Left ventricle myocardium inferior (tissue), 1 donor: ENCODE measurements at places on chromosomes 2 and 18.

- DNase-seq = no peak
Observed at GRCh38 chr2:165660361-165660760, 133.7 kb downstream of the GALNT3 start.

DNA sequence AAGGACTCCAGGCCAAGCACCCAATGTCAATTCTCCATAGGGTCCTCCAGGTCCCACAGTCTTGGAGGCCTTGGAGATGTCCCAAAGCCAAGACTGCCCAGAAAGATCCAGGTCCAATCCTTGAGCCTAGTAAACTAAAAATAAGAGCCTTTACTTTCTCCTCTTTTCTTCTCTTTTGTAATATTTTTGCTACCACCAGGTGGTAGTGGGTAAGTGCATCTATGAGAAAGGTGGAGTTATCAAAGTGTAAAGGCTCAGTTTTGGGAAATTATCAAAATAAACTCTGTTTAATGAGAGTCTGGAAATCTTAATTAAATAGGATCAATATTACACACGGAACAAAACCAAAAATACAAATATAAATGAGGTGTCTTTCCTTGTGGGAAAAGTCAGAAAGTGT, 276.4 kb downstream of the ALK start:
- DNase-seq = no peak

GRCh38 chr2:100344433-100344832, 22.1 kb upstream of the LONRF2 start:
- DNase-seq = no peak

DNA sequence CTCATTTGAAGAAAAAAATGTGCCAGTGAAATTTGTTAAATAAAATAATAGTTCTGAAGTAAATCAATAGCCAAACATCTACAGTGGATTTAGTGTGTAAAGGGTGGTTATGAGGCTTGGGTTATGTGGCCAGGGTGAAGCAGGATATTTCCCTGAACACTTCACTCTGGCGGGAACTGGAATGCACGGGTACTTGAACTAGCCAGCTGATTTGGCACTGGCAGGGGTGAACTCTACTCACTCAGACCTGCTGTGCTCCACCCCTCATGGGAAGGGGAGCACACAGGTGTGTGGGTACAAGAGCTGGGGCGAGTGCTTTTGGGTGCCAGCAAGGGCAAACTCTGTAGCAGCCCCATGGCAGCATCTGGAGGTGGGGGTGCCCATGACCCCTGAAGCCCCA, 278.2 kb downstream of the CALCRL start:
- no peak for DNase-seq

GRCh38 chr2:76867854-76868253, 654.3 kb downstream of the LRRTM4 start:
- no peak for DNase-seq

DNA sequence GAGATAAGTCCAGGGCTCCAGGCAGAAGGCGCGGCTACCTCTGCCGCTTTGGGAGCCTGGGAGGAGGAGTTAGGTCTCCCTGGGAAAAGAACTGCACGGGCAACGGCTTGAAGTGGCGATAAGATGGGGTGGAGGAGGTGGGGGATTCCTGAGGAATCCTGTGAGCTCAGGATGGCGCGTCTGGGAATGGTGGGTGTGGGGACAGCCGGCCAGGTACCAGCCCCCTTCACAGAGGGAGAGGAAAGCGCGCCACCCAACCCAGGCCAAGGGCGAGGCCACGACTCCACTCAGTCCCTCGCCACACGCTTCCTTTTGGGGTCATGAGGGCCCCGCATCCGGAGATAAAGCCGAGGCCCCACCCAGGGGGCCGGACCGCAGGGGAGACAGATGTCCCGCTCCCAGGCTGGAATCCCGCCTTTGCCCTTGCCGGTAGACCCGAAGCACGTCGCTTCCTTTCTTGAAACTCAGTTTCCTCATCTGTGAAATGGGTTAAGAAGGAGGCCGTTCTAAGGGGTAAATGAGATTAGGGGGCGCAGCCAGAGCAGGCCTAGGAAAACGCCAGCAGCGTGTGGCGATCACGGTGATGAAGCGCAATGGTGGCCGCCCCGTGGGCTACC, 1.7 kb upstream of the CTDSP1 start:
- DNase-seq = peak; percentile 89

DNA sequence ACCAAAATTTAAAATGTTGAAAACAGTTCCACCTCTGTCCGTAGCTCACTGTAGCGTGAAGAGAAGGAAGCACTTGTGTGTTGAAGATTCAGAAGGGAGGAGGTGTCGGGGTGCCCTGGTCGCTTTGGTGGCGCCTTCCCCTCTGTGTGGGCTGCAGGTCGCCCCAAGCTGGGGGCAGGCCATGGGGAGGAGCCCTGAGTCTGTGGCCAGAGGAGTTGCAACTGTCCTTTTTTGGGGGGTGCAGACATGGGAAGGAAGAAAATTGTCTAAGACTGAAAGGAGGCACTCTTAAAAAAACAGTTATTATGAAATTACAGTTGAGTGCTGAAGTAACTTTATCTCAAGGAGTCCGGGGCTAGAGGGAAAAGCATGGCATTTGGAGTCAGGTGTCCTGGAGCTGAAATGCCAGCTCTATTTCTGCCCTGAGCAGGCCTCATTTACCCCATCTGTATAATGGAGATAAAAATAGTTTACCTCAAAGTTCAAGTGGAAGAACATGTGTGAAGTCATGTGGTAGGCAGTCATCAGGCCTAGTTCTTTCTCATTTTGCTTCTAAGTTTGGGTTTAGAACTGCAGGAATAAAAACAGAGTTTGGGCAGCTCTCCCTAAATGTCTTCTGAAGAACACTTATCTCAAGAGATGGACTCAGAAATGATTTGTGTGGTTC, 82.1 kb downstream of the RNF144A start:
- DNase-seq = no peak

GRCh38 chr2:197708331-197708730, 3.2 kb downstream of the MARS2 start:
- no peak for DNase-seq

- no peak for DNase-seq
Observed at GRCh38 chr2:152479282-152479681, 144.3 kb downstream of the FMNL2 start.

DNA sequence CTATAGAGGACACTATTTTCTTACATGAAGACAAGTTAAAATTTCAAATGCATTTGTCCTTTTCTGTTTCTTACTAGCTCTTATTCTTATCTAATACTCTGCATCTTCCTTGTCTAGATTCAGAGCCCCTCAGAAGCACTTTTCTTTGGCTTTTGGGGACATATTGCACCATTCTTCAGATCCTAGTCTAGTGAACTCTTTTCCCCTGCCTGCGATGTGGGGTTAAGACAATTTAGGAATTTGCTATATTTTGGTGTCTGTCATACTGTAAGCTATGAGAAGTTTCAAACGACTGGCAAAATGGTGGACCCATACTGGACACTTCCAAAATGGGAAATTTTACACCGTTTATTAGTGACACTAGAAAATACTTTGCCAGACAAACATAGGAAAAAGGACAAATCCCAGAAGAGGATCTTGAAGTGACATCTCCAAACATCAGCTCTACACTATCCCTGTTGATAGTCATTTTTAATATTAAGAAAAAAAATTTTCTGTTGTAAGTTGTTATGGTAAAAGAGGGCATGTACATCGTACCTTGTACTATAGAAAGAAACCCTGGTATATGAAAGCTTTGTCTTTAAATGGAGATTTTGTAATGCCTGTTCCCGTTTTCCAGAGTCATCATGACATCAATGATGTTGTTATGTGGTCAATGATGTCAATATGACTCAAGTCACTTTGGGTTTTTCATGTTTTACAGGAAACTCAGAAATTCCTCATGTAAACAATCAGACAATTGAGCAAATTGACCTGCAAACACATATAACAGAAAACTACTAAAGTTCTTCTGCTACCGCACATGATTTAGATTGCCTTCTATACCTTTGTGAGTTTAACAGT, 4.4 kb upstream of the KYNU start:
- DNase-seq = no peak

GRCh38 chr2:211846714-211847113, 691.9 kb downstream of the ERBB4 start:
- no peak for DNase-seq

DNA sequence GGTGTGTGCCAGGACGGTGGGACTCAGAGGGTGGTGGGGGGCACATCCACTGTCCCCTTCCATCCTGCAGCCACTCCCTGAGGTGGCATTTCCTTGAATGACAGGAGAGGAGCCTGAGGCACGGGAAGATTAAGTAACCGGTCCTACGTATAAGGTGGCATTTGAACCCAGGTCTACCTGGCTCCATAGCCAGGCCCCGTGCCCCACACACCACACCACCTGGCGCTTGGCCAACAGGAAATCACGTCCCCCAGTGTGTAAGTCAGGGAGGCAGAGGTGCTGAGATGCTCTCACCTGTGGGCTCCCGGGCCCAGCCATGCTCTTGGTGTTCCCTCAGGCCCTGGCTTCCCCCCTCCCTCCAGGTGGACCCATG, 53.7 kb downstream of the HPCAL1 start:
- no peak for DNase-seq

GRCh38 chr2:94762600-94762999, 108.6 kb upstream of the TEKT4 start:
- DNase-seq = no peak

- DNase-seq = no peak
Observed at GRCh38 chr2:86027196-86027921, 78.3 kb downstream of the POLR1A start.

- DNase-seq = no peak
Observed at GRCh38 chr2:233531955-233532354, 34.6 kb downstream of the USP40 start.

GRCh38 chr18:14117606-14118005, 14.6 kb downstream of the ZNF519 start:
- DNase-seq = no peak

DNA sequence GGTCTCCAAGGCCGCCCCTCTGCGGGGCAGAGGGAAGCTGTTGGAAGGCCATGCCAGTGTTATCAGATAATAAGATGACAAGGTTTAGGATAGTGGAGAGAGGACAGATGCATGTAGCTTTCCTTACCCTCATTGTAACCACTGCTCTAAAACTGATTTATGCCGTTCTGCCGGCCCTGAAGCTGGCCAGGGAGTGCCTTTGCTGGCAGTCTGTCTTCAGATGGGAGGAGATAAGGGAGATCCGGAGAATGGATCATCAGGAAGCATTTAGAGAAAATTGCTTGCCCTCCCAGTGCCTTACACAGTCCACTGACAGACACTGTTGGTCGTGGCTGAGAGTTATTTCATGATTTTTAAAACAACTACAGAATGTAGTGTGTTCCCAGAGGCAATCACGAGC, 35.4 kb upstream of the MYO3B start:
- DNase-seq = no peak

- no peak for DNase-seq
Observed at GRCh38 chr2:67927501-67927900, 135.3 kb downstream of the C1D start.

DNA sequence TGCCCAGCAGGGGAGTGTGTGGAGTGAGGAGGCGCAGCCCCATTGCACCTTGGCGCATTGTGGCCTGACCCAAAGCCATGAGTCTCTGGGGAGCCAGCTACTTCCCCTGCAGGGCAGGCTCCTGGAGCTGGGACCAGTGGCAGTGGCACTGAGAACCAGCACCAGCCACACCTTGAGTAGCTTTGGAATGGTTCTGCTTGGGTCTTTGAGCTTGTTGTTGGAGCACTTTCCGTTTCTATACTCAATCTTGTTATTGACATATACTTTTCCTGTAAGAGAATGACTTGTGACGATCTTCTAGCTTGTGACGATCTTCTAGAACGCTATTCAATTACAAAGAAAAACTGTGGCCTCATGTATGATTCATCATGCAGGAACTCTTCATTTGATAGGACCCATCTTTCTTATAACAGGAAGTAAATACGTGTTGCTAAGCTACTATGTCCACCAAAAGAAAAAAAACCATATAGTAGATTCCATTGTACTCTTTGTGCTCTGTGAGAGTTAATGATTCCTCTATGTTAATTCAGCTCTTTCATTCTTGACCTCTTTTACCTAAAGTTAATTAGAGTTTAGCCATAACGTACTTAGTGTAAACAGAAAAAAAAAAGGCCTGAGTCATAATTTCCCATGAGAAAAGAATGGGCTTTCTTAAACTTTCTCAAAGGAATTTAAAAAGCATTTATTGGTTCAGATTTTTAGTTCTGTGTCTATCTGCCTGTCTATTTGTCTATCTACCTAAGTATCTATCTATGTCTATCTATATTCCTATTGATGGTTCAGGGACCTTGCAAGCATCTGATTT, 113.1 kb downstream of the GATA6 start:
- DNase-seq = no peak

DNA sequence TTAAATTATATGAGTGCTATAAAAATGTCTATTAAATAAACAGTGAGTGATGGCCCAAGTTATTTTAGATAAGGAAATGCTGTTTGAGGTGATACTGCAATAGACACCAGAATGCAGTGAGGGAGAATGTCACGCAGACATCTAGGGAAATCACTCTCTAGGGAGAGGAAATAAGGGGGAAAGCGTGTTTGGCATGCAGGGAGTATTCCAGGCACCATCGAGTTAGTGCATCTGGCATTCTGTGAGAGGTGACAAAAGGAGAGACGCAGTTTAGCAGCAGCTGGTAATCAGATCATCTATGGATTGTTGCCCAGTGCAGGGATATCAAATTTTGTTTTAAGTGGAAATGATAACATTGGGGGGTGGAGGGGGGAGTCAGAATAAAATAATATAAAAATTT, 175.4 kb upstream of the NETO1 start:
- DNase-seq = no peak

GRCh38 chr2:200448455-200448854, 61.4 kb downstream of the KCTD18 start:
- DNase-seq = no peak

DNA sequence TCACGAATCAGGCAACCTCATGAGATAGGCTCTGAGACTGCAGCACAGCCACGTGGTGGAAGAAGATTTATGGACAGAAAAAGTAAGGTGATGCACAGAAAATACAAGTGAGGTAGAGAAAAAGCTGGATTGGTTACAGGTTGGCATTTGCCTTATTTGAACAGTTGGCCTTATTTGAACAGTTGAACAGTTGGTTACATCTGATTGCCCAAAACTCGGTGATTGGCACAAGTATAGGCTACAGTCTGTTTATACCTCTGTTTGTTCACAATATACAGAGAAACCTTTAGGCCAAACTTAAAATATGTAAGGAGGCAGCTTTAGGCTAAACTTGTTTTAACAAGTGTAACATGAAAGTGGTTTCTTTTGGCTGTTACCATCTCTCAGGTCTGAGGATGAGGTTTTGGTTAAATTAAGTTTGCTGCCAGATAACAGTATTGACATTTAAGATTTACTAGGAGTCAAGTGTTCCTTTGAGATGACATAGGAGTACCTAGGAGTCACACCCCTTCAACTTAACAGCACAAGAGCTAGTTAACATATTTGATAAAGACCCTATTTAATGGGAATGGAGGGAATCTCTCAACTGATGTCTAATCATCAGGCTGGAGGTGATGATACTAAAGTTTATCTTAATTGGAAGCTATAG, 16.5 kb upstream of the GPR155 start:
- DNase-seq = no peak

- DNase-seq = no peak
Observed at GRCh38 chr18:5429681-5430080, 114.1 kb downstream of the EPB41L3 start.

GRCh38 chr2:139067072-139067471, 286.9 kb upstream of the NXPH2 start:
- DNase-seq = no peak

- no peak for DNase-seq
Observed at GRCh38 chr2:112885506-112885902, 25.5 kb upstream of the IL37 start.

- DNase-seq = no peak
Observed at GRCh38 chr2:42359304-42359964, 1.6 kb downstream of the COX7A2L start.
